CD8-positive, alpha-beta memory T cell (primary cell): ENCODE measurements at places on chromosomes 11 and 22. TPM values are rescaled to one million over a fixed set of nuclear protein-coding genes. Genes with fewer than 3 reads are reported as not detected.

DNA sequence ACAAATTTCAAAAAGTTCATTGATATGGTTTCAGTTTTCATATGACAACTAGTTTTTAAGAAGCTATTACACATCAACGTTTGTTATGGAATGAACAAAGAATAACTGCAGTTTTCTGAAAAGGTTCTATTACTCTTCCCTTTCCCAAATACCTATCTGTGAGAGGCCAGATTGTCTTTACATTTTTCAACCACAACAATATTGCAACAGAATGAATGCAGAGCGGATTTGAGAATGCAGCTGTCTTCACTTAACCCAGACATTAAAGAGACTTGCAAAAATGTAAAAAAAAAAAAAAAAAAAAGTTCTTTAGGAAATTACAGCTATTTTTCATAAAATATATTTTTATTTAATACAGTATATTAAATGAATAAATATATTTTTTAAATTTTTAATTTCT lies 250.8 kb downstream of the DDX10 start:
- no peak for DNase-seq
- no peaks in the 10 kb centered on the region for H3K36me3 ChIP-seq
- no peak overlapping the region for H3K27ac ChIP-seq
- H3K4me1 ChIP-seq: no peaks in the 10 kb centered on the region
- no peaks in the 10 kb centered on the region for H3K27me3 ChIP-seq
- H3K4me3 ChIP-seq: no peak overlapping the region

DNA sequence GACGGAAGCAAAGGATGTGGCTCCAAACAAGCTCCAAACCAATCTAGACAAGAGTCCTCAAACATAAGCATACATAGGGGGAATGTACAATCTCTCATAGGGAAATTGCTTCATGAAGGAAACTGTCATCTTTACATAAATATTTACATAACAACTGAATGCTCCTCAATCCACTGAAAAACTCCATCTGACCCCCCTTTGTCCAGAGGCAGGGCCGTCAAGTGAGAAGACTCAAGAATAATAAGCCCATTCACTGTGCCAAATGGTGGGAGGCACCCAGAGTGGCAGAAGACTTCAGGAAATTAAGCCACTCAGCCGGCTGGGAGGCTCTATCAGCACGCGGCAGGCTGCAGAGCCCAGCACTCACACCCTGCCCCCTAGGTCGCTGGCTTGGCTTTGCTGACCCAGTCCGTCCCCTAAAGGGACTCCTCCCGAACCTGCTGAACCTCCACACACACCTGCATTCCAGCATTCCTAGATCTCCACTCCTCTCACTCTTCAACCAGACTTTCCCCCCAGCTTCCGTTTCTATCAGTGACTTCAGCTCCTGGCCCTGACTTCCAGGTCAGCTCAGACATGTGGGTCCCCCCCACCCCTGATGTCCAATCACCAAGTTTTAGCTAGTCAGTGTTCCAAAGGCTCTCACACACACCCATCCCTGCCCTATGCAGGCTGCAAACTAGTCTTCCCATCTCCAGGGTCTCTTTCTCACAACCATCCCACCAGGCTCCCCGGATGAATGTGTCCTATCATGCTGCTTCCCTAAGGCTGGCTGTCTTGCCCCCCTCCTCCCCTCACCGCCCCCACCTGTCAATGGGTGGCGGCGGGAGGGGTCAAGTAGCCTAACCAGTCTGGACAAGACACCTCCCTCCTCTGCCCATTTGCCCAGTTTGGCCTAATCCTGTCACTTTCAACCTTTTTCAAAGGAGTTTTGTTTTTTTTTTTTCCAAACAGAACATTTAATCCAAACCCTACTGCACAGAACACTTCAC lies 11.3 kb downstream of the VPS37C start:
- no peaks in the 10 kb centered on the region for H3K27me3 ChIP-seq
- no peak for DNase-seq
- no peak overlapping the region for H3K27ac ChIP-seq
- no peaks in the 10 kb centered on the region for H3K36me3 ChIP-seq
- H3K4me3 ChIP-seq: no peak overlapping the region

Gene SCGB1D2
- total RNA-seq: not detected

DNA sequence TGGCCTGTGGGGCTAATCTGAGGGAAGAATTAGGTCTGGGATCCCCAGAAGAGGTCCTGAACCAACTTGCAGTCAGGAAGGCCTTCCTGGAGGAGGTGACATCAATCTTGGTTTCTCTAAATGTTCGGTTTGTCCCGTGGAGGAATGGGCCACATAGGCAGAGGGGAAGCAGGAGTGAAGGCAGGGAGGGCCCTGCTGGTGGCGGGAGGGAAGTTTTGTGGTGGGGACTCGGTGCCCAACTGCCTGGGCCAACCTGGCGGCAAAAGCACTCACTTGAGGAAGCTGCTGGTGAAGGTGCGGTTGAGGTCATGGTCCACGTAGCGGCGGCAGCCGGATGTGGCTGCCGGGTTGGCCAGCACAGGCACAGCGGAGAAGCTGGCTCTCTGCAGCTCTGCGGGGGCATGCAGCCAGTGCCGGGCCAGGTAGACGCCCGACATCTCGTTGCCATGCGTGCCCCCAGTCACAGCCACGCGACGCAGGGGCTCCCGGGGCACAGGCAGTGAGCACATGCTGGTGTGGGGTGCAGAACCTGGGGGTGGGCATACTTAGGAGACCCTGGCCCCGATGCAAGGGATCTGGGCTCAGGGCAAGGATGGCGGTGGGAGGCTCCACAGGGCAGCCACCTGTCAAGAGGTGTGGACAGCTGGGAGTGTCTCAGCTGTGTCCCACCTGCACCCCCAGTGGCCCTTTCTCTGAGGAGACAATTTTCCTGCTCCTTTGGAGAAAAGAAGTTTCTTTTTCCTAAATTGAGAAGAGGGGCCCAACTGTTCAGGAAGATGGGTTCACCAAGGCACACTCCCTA lies 3.8 kb downstream of the ACY3 start:
- peak overlapping the region; percentile 26 for H3K4me3 ChIP-seq
- peaks cover 44% of the 10 kb centered on the region for H3K4me1 ChIP-seq
- no peaks in the 10 kb centered on the region for H3K36me3 ChIP-seq
- H3K27ac ChIP-seq: no peak overlapping the region
- no peaks in the 10 kb centered on the region for H3K27me3 ChIP-seq
- DNase-seq: peak; percentile 60

Gene FAM180B
- total RNA-seq: 0.20 TPM

DNA sequence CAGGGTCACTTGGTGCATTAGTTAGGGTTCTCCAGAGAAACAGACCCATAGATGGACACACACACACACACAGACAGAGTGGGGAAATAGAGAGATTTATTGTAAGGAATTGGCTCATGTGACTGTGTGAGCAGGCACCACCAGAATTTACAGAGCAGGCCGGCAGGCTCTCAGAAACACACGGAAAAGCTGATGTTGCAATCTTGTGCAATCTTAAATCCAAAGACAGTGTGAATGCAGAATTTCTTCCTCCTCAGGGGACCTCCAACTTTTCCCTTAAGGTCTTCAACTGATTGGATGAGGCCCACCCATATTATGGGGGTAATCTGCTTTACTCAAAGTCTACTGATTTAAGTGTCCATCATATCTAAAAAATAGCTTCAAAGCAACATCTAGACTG lies 49.8 kb downstream of the APIP start:
- no peaks in the 10 kb centered on the region for H3K27me3 ChIP-seq
- DNase-seq: no peak
- H3K4me3 ChIP-seq: no peak overlapping the region

GRCh38 chr11:36098853-36099375 lies 155.1 kb downstream of the LDLRAD3 start:
- no peaks in the 10 kb centered on the region for H3K27me3 ChIP-seq
- H3K36me3 ChIP-seq: no peaks in the 10 kb centered on the region
- no peak overlapping the region for H3K4me3 ChIP-seq
- no peak for DNase-seq

- no peak overlapping the region for H3K27ac ChIP-seq
- H3K36me3 ChIP-seq: peaks cover 7% of the 10 kb centered on the region
- H3K27me3 ChIP-seq: no peaks in the 10 kb centered on the region
- no peak for DNase-seq
Measured at GRCh38 chr11:17921659-17922415, 91.0 kb downstream of the SERGEF start.

DNA sequence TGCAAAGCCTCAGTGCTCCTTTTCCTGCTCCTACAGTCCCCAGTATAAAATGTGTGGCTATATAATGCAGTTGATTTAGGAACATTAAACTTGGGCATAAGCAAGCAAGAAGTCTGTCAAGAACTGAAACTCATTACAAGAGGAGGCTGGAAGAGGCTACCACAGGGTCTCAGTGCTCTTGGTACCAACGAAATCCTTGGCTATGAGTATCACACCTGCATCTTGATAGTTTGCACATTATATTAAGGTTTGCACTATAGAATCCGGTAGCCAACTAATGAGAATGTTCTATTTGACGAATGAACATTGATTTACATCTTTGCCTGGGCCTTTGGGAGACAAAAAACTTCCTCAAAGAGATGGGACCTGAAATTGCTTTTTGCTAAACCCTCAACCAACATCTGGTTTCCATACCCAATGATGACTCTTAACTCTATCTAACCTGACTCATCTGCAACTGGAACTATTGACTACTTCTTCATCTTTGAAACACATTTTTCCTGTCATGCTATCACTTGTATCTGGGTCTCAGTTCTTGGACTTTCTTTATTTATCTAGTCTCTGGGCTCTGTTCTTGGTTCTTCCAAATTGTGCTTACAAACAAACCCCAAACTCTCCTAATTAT lies 207.2 kb upstream of the CTSC start:
- no peak overlapping the region for H3K27ac ChIP-seq
- DNase-seq: no peak
- H3K4me3 ChIP-seq: no peak overlapping the region

- H3K36me3 ChIP-seq: no peaks in the 10 kb centered on the region
- H3K4me1 ChIP-seq: no peaks in the 10 kb centered on the region
- H3K4me3 ChIP-seq: no peak overlapping the region
- no peak overlapping the region for H3K27ac ChIP-seq
- no peak for DNase-seq
Measured at GRCh38 chr11:23684701-23685100, 812.2 kb upstream of the LUZP2 start.

Gene SLC17A6
- total RNA-seq: not detected

Gene SLC37A2
- 1.5 TPM for total RNA-seq

Gene PLAAT4
- total RNA-seq: 21.8 TPM

- H3K36me3 ChIP-seq: no peaks in the 10 kb centered on the region
- no peaks in the 10 kb centered on the region for H3K27me3 ChIP-seq
- no peak for DNase-seq
- H3K27ac ChIP-seq: no peak overlapping the region
- no peak overlapping the region for H3K4me3 ChIP-seq
Measured at GRCh38 chr11:99634581-99634980, 613.8 kb downstream of the CNTN5 start.

DNA sequence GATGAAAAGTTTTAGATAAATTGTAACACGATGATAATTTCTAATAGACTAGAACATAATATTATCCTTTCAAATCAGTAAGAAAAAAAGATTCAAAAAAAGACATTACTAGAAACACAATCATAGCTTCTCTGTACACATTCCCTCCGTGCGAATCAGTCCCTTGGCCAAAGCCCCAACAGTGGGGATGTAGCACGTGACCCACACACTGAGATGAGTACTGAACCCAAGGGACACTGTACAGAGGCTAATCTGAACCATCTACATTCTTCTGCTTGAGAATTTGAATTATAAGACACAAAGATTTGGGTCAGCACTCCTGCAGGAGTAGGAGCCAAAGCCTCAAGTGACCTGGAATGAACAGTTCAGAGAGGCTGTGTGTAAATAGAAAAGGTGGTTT lies 353.7 kb downstream of the INSC start:
- H3K27ac ChIP-seq: no peak overlapping the region
- no peaks in the 10 kb centered on the region for H3K36me3 ChIP-seq
- no peak for DNase-seq
- H3K4me1 ChIP-seq: no peaks in the 10 kb centered on the region
- H3K27me3 ChIP-seq: no peaks in the 10 kb centered on the region

GRCh38 chr22:41094041-41094593 lies 1.7 kb downstream of the EP300 start:
- H3K4me3 ChIP-seq: peak overlapping the region; percentile 60
- H3K4me1 ChIP-seq: peaks cover 41% of the 10 kb centered on the region
- H3K27me3 ChIP-seq: no peaks in the 10 kb centered on the region
- no peak overlapping the region for H3K27ac ChIP-seq
- H3K36me3 ChIP-seq: no peaks in the 10 kb centered on the region

Gene GSTT2
- total RNA-seq: not detected

DNA sequence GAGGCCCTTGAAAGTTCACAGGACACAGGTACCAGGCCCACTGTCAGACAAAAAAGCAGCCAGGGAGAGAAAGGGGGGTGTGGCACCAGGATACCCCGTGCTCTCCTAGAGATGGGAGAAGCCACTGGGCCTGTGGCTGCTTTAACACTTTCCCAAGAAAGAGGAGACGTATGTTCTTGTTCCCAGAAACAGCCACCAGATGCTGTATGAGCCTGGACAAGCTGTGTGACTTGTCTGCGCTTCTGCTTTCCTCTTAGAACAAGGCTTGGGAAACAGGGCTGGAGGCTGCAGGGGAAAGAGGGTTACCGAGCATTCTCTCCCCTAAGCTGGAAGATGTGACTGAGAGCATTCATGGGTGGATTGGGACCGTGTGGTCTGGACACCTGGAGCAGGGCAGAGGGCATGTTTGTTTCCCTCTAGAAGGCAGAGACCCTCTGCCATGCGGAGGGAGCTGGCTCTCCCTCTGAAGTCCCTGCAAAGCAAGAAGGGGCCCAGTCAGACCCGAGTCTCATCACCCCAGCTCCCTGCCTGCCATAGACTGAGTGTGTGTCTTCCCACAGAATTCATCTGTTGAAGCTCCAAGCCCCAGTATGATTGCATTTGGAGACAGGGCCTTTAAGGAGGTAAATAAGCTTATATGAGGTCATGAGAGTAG lies 74.1 kb downstream of the TRIM29 start:
- no peaks in the 10 kb centered on the region for H3K4me1 ChIP-seq
- DNase-seq: no peak
- H3K4me3 ChIP-seq: no peak overlapping the region
- H3K27ac ChIP-seq: no peak overlapping the region

GRCh38 chr11:115036406-115037180 lies 358.3 kb downstream of the NXPE2 start:
- no peaks in the 10 kb centered on the region for H3K4me1 ChIP-seq
- no peaks in the 10 kb centered on the region for H3K36me3 ChIP-seq
- no peak overlapping the region for H3K27ac ChIP-seq

DNA sequence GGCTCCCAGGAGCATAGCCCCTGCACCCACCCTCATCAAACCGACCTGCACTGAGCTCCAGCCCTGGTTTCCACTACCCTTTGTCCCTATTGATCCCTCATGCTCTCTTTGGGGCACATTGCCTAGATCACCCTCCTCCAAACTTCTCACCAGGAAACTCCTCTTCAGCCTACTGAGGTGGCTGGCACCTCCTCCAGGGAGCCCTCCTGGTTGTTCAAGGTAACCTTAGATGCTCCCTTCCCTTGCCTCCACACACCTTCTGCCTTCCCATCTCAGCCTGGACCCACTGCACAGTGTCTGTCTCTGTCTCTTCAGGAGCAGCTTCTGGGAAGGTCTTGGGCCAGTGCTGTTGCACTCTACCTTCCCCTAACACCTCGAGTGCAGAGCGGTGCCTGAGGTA lies 15.8 kb upstream of the WNT7B start:
- no peak overlapping the region for H3K4me3 ChIP-seq
- no peaks in the 10 kb centered on the region for H3K36me3 ChIP-seq
- no peak overlapping the region for H3K27ac ChIP-seq
- no peaks in the 10 kb centered on the region for H3K27me3 ChIP-seq

- H3K27me3 ChIP-seq: no peaks in the 10 kb centered on the region
- no peak for DNase-seq
- H3K27ac ChIP-seq: no peak overlapping the region
- no peak overlapping the region for H3K4me3 ChIP-seq
Measured at GRCh38 chr22:43633631-43634285, 178.3 kb downstream of the EFCAB6 start.

GRCh38 chr11:65219930-65220213 lies 38.1 kb downstream of the CAPN1 start:
- no peak for DNase-seq
- H3K27me3 ChIP-seq: no peaks in the 10 kb centered on the region
- no peaks in the 10 kb centered on the region for H3K36me3 ChIP-seq
- H3K4me3 ChIP-seq: no peak overlapping the region
- peaks cover 4% of the 10 kb centered on the region for H3K4me1 ChIP-seq
- H3K27ac ChIP-seq: no peak overlapping the region
